ENCODE measurements at places on chromosomes 12 and 14. TPM values are rescaled to one million over a fixed set of nuclear protein-coding genes. Genes with fewer than 3 reads are reported as not detected.

CCDC177 gene
- not detected for total RNA-seq

MAGOHB gene
- 46.2 TPM for total RNA-seq

MYO1H gene
- total RNA-seq = not detected

PMCH gene
- total RNA-seq = not detected

PPP1R13B gene
- 5.7 TPM for total RNA-seq

TMEM253 gene
- total RNA-seq = 0.80 TPM

PPP1R36 gene
- total RNA-seq = 0.33 TPM

SERPINA3 gene
- 5.7 TPM for total RNA-seq

IGFBP6 gene
- total RNA-seq = 148 TPM

KIF5A gene
- total RNA-seq = 0.24 TPM

CIROP gene
- not detected for total RNA-seq

PLA2G1B gene
- total RNA-seq = not detected

KRT78 gene
- total RNA-seq = not detected

HCAR1 gene
- 0.04 TPM for total RNA-seq

ACACB gene
- 6.0 TPM for total RNA-seq

CKAP4 gene
- total RNA-seq = 82.5 TPM

Measured in A549 treated with CpdA at 1 μM for 4 hours (cell line).